ENCODE measurements at places on chromosomes 11 and 22. TPM values are rescaled to one million over a fixed set of nuclear protein-coding genes. Genes with fewer than 3 reads are reported as not detected.

The MN1 gene
- 0.11 TPM for polyA plus RNA-seq

The MRPL11 gene
- polyA plus RNA-seq, result 33.9 TPM

The SCN4B gene
- polyA plus RNA-seq, result 2.0 TPM

The KRTAP5-8 gene
- polyA plus RNA-seq, result 0.06 TPM

The CBX6 gene
- polyA plus RNA-seq, result 3.4 TPM

The SNU13 gene
- 273 TPM for polyA plus RNA-seq

The OR6A2 gene
- polyA plus RNA-seq, result not detected

The SMCO4 gene
- 9.2 TPM for polyA plus RNA-seq

The TENM4 gene
- 6.0 TPM for polyA plus RNA-seq

The SLC15A3 gene
- 0.13 TPM for polyA plus RNA-seq

The C22orf42 gene
- polyA plus RNA-seq, result not detected

Measured in SK-N-SH (cell line).